CD4-positive, alpha-beta T cell treated with Interleukin-4 for 4 hours (primary cell): ENCODE measurements at places on chromosomes 2 and 18.

DNA sequence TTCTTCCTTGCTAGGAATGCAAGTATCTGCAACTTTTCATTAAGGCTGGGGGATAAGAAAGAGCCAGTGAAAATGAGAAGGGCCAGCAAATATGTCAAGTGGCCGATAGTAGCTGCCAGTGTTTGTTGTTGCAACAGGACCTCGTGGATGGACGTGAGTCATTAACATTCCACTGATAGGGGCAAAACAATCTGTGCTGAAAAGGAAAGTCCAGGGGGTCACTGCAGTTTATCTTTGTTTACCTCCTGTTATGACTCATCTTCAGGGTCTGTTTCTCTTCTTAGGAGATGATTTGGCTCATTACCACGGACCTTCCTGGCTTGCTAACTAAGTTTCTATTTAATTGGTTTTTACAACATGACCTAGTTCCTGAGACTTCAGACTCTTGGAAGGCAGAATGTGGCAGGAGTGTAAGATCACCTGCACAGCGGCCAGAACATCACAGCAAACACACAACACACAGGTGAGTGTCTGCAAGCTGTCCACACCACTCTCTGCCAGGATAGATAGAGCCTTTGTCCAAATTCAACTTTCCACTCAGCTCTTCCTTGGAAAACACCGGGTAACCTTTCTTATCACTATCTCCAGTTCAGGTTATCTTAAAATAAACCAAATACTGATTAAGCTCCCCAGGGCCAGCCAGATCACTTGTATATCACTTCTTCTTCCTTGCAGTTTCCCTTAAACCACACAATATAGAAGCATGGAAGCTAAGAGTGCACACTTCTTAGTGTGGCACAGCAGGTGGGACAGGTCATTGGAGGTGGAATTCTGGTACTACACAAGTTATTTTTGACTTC, 157.5 kb upstream of the LMAN1 start:
- no peak for DNase-seq

DNA sequence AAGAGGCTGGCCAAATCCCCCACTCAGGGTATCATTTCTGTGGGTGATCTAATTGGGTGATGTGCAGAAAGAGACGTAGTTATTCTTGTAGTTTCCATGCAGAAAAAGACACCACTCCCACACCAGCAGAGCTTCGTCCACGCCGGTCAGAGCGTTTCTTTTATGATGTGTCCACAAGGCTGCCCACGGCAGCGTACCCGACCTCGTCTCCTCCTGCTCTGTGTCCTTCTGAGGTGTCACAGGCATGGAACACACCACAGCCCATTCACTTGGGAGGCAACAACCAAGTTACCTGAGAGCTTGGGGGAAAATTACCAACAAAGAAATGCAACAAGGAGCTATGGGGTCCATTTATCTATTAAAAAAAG, 131.3 kb downstream of the PXDN start:
- DNase-seq, result no peak

DNA sequence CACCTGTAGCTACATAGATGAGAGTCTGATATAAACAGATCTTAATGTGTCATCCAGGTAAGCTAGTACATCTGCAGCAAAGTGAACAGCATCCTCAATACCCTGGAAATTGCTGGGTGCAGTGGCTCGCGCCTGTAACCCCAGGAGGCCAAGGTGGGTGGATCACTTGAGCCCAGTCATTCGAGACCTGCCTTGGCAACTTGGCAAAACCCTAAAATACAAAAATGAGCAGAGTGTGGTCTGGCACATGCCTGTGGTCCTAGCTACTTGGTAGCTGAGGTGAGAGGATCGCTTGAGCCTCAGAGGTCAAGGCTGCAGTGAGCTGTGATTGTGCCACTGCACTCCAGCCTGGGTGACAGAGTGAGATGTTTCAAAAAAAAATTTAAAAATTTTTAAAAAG, 233.9 kb upstream of the SP5 start:
- no peak for DNase-seq

DNA sequence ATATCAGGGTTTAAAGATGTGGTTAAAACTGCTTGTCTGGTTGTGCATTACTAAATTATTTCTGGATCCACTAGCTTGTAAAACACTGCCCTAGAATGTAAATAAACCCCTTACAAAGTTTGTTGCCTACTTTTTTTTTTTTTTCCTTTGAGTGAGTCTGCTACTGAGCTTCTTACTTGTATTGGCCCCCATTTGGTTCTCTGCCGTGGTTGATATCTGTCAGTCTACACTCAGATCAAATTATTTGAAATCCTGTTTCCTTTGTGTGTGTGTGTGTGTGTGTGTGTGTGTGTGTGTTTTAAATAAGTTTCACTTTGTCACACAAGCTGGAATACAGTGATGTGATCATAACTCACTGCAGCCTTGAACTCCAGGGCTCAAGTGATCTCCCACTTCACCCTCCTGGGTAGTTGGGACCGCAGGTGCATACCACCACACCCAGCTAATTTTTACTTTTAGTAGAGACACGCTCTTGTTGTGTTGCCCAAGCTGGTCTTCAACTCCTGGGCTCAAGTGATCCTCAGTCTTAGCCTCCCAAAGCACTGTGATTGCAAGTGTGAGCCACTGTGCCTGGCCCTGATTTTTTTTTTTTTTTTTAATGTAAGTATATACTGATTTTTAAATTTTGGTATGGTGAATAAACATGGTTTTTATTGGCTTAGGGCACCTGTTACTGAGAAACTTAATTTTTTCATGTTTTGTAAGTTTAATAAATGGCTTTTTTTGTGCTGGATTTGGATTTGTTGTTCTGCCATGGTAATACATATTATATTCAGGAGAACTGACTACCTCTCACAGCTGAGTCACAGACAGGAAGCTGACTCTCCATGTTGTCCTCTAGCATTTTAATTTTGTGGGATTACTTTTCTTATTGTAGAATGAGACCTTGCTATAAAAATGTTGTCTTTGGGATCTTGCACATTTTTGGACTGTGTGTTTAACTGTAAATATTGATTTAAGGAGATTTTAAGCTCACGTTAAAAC, 48.5 kb downstream of the MAP4K4 start:
- DNase-seq, result peak; percentile 24

GRCh38 chr18:53943326-53943860, 281.1 kb downstream of the MBD2 start:
- DNase-seq, result no peak

GRCh38 chr2:171991027-171991426, 8.7 kb upstream of the METAP1D start:
- DNase-seq, result no peak

DNA sequence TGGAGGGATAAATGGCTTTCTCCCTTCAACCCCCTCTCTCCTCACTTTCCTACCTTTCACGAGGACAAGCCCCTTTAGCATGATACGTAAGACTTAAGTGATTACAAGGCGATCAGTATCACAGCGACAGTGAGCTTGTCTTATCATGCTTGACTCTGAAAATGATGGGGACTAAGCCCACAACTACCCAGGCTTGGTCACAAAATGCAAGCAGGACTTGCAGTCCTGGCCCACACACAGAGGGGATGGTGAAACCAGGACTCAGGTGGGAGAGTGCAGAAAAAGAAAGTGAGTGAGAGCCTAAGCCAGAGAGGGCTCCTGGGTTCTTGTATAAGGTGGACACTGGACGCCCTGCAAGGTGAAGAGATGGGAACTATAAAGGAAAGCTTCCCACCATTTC, 95.7 kb upstream of the ARL4C start:
- no peak for DNase-seq
